ENCODE measurements at places on chromosomes 1 and 21.

GRCh38 chr1:162279136-162279498 is 97.5 kb downstream of the SPATA46 start:
- no peak for DNase-seq

GRCh38 chr21:15776818-15777217 is 47.0 kb downstream of the USP25 start:
- no peak for DNase-seq

- no peak for DNase-seq
Observed at GRCh38 chr1:54273092-54273794, 73.3 kb downstream of the MRPL37 start.

DNA sequence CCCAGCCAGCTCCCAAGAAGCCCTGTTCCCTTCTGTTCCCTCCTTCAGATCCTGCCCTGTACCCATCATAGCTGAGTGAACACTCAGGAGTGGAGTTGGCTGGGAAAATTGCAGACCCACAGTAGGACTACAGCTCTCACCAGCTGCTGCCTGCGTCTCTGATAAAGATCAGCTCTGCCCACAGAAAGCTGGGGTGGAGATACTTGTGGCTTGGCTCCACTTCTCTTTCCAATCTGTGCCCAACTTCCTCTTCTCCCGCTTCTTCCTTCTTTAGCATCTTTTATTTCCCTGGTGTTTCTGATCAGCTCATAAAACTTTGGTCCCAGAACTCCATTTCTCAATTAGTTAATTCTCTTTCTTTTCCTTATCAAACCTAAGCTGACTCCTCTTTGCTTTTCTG is 5.5 kb upstream of the CD1A start:
- DNase-seq = no peak

DNA sequence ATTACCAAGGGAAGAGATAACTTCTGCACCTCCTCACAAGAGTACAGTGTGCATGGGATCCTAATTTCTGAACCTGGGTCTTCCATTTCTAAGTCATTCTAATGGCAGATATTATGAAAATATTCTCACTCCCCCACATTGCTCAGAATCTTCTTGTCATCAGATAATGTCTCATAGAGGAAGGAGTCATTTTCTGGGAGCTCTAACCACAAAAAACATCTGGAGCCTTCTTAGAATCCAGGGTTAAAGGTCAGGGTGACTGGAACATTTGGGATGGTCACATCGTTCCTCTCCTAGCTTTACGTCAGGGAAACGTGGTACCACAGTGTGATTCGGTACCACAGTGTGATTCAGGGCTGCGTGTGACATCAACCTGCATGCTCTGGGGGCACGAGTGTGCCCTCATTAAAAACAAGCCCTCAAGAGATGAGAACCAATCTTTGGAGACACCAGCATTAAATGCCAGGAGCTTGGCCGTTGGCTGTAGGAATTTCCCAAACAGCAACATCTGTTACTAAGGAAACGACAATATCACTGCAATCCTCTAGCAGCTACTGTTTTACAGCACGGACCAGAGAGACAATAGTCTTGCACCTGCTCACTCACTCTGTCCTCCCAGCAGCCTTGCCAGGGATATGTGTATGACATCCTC is 179.1 kb downstream of the PSMG1 start:
- peak; percentile 12 for DNase-seq

DNA sequence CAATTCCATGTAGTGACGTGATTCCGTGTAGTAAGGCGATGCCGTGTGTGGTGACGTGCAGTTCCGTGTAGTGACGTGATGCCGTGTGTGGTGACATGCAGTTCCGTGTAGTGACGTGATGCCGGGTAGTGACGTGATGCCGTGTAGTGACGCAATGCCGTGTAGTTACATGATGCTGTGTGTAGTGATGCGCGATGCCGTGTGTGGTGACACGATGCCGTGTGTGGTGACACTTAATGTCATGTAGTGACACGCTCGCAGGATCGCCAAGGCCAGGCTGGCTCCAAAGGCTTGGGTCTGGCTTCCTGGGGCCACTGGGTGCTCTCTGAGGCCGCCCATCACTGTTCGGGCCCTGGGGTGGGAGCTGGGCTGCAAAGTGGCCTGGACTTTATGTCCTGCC is 14.2 kb downstream of the COL18A1 start:
- DNase-seq = no peak

DNA sequence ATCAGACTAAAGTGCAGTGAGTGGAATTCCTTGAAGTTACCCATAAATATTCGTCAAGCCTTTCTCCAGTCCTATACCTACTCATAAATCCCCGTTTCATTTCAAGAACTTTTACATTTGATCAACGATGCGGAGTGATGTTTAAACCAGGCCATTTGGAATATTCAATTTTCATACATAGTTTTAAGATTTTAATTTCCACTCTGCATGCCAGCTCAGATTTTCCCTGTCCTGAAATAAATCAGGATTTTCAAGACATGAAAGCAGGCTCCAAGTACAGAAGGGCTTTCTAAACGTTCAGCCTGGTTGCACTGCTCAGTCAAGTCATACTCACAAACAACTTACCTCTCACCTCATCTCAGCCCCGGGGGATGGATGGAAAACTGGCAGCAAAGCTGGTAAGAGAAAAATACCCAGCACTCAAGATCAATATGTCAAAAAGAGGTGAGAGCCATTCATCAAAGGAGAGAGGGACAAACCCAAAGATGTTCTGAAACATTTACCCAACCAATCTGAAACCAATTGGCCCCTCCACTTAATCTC is 418.5 kb downstream of the PLPP3 start:
- DNase-seq = no peak

Data from CD4-positive, alpha-beta T cell treated with Interleukin-17A for 1 hour (primary cell).